ENCODE measurements at places on chromosomes 4 and X. TPM values are rescaled to one million over a fixed set of nuclear protein-coding genes. Genes with fewer than 3 reads are reported as not detected.

DNA sequence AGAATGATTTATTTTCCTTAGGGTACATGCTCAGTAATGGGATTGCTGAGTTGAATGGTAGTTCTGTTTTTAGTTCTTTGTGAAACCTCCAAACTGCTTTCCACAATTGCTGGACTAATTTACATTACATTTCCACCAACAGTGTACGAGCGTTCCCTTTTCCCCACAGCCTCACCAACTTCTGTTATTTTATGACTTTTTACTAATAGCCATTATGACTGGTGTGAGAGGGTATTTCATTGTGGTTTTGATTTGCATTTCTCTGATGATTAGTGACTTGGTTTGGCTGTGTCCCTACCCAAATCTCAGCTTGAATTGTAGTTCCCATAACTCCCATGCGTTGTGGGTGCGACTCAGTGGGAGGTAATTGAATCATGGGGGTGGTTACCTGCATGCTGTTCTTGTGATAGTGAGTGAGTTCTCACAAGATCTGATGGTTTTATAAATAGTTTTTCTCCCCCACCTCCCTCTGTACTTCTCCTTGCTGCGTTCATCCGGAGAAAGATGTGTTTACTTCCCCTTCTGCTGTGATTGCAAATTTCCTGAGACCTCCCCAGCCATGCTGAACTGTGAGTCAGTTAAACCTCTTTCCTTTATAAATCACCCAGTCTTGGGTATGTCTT is 95.1 kb downstream of the GBA3 start:
- DNase-seq = no peak

- no peak for DNase-seq
Observed at GRCh38 chrX:67651437-67652142, 107.8 kb downstream of the AR start.

GRCh38 chr4:56181140-56181953 is 205.9 kb downstream of the AASDH start:
- no peak for DNase-seq

- DNase-seq = no peak
Observed at GRCh38 chrX:153897899-153898298, 6.6 kb upstream of the AVPR2 start.

Gene ALPK1
- total RNA-seq = 59.3 TPM

GRCh38 chr4:93776386-93777080 is 52.0 kb upstream of the ATOH1 start:
- DNase-seq = no peak

All from breast epithelium (tissue), 4 donors.